HFFc6 (cell line): ENCODE measurements at places on chromosomes 3 and 15.

- peak; percentile 47 for DNase-seq
These were observed 28.3 kb upstream of the CRYBG3 start for GRCh38 chr3:97793420-97794019.

DNA sequence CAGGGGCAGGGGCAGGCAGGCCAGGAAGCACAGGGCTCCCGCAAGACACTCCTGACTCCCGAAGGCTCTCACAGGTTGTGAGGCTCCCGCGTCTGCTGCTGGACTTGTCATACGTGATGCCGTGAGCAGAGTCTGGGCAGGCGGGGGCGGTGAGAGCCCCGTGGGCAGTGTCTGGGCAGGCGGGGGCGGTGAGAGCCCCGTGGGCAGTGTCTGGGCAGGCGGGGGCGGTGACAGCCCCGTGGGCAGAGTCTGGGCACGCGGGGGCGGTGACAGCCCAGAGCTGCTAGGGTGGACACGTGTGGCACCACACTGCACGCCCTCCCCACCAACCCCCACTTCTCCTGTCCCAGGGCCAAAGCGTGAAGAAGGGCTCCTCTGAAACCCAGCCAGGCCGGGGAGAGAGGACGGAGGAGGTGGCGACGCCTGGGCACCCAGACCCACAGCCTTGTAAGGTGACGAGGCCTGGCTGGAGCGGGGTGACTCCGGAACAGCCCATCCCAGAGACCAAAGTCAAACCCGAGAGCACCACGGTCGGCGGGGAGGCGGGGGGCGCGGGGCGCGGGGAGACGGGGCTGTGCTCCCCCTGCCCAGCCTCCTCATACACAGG lies 35.0 kb downstream of the TNK2 start:
- DNase-seq = no peak

GRCh38 chr3:187243933-187244524 lies 46.7 kb downstream of the RTP1 start:
- no peak for DNase-seq

GRCh38 chr15:52649686-52650085 lies 29.5 kb downstream of the ATOSA start:
- DNase-seq = no peak

GRCh38 chr3:70615286-70615685 lies 302.8 kb upstream of the MDFIC2 start:
- no peak for DNase-seq

- DNase-seq = no peak
These were observed 56.3 kb downstream of the CDIN1 start for GRCh38 chr15:36635681-36636080.

DNA sequence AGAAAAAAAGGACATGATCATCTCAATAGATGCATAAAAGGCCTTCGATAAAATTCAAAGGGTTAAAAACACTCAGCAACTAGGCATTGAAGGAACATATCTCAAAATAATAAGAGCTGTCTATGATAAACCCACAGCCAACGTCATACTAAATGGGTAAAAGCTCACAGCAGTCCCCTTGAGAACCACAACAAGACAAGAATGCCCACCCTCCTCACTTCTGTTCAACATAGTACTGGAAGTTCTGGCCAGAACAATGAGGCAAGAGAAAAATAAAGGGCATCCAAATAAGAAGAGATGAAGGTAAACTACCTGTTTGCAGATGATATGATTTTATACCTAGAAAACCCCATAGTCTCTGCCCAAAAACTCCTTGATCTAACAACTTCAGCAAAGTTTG lies 619.7 kb upstream of the LMCD1 start:
- DNase-seq = no peak

- DNase-seq = peak; percentile 88
These were observed 42.2 kb downstream of the BHLHE40 start for GRCh38 chr3:5021116-5022092.

DNA sequence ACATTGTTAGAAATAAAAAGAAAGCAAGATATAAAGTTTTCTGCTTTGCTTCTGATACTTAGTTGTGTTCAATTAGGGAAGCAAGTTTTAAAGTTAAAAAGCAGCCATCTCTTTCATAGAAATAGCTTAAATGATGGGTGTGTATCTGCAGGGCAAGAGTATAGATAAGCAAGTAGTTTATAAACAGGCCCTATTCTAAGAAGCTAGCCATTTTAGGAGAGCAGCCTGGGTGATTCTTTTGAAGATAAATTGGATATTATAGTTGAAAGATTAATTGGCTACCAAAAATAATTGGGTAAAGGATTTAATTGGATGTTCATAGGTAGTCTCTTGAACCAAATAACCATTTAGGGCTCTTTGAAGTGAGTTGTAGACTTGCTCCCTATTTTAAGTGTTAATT lies 5.6 kb downstream of the EIF3J start:
- DNase-seq = no peak

GRCh38 chr15:31005660-31006059 lies 14.2 kb upstream of the MTMR10 start:
- no peak for DNase-seq

DNA sequence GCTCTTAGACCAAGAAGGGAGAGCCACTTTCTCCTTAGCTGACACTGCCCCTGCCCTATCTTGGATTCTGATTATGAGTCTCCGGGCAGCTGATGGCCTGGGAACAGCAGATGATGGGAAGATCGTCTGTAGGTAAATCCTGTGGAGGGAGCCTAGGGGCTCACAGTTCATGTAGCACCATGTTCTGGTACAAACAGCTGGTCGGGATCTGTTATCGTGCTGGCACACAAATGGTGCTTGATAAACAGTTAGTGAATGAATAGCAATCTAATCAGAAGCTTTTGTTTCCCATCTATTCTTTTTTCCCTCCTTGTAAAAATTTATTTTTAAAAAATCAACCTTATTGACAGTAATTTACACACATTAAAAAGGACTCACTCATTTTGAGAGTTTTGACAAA lies 26.8 kb downstream of the CDCP1 start:
- no peak for DNase-seq

DNA sequence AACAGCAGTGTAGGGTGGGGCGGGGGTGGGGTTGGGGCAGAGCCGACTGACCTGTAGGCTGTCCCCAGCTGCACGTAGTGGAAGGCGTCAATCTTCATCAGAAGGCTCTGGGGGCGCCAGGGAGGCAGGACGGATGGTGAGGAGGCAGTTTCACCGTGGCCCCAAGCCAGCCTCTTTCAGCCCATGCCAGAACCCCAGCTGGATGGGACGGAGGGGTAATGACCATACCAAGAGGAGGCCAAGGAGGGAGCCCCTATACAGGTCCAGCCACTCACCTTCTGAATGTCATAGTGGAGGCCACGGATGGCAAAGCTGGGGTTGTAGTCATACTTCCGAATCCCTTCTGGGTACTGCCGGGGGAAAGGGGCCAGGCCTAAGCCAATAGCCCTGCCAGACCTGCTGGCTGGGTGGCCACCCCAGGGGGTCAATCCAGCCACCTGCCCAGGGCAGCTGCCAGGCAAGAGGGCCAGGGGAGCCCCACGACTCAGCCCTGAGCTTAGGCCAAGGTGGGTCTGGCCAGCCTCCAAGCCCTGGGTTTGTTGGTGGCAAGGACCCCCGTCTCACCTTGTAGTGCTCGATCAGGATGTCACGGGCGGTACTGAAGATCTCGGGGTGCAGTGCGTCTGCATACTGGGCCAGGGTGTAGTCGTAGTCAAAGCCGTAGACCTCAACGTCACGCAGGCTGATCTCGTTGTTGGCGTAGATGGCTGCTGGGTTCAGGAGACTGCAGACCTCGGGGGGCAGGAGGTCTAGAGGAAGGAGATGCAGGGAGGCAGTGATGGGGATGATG lies 4.9 kb downstream of the NT5DC2 start:
- DNase-seq = no peak

- no peak for DNase-seq
These were observed 25.3 kb downstream of the CAPN3 start for GRCh38 chr15:42384597-42384996.

DNA sequence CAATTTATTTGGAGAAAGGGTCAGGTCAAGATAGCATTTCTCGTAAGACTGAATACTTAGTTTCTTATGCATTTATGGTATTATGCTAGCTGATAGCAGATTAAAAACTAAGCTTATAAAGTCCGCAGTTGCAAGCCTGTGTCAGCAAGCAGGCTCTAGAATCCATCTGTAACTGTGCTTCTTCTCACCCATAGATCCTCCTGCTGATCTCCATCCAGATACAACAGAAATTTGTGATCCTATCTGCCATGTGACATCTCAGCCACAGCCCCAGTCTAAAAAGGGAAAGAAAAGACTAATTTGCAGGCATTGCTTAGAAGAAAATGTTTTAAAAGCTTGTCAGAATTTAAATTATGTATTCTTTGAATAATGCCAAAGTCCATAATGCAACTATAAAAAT lies 265.4 kb upstream of the CCDC54 start:
- DNase-seq = no peak

- DNase-seq = no peak
These were observed 134.0 kb downstream of the IL5RA start for GRCh38 chr3:2976212-2976611.

- no peak for DNase-seq
These were observed 544 bp upstream of the TIMMDC1 start for GRCh38 chr3:119497820-119498185.

DNA sequence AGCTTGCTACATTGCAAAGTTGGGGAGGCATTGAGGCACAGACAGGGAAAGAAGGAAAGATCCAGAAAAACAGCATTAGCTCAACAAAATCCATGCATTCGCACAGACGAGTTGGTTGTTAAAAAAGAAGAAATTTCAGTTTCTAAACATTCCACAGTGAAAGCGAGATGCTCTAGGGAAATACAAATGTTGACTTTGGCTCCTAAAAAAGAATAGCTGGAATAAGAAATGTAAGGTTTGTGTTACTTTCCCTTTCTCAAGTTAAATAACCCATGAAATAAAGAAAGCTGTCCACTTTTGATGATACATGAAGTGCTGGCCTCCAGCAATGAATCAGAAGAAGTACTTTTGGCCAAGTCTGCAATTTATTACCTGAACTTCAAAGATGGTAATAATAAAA lies 465.1 kb downstream of the ERC2 start:
- DNase-seq = no peak

GRCh38 chr3:154904328-154904727 lies 175.8 kb upstream of the MME start:
- DNase-seq = peak; percentile 33

- DNase-seq = no peak
These were observed 1.4 kb downstream of the PAQR5 start for GRCh38 chr15:69299943-69300588.

- DNase-seq = peak; percentile 76
These were observed 40.1 kb downstream of the VGLL4 start for GRCh38 chr3:11603628-11604027.

- no peak for DNase-seq
These were observed 36.7 kb downstream of the CMTM7 start for GRCh38 chr3:32428092-32429068.

DNA sequence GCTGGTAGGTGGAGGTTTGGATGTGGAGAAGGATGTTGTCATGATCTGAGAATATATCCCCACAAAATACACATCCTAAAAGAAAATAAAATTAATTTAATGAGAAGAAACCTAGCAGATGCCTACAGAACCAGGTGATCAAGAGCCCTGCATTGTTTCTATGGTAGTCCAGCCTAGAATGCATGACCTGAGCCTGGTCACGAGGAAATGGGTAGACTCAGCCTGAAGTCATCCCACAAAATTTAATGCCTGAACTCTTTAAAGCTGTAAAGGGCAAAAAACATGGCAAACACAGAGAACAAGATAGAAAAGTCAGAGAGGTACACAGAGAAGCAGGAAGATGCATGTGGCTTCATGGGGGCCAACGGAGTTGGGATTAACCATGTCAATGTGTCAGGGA lies 36.0 kb downstream of the LDHAL6B start:
- no peak for DNase-seq

DNA sequence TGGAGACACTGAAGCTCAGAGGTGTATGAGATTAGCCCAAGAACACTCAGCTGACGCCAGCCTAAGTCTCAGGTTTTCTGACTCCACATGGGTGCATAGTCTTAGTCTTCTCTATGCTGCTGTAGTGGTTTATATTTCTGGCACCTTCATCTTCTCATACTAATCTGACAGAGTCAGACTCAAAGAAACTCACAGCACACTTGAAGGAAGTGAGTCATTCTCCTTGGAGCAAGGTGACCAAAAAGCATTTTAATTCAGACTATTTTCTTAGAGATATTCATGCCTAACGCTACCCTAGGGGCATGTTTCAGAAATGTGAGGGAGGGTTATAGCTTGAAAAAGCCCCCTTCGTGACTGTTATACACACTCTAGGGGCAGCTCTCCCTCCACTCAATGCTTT lies 775.3 kb upstream of the ARPP21 start:
- DNase-seq = no peak

DNA sequence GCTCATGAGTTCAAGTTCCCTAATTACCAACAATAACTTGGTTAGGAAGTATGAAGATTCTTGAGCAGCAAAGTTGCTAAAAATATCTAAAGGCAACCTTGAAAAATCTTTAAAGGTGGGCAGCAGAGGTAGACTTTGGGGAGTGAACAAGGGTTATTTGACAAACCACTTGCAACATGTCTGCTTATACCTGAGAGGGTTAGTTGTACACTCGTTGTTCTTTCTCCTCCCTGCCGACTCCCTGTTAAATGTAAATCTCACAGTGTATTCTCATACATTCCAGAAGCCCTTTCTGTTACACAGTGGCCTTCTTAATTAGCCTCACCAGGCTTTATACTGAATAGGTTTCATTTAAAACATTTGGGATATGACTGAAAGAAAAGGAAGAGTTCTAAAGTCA lies 121.7 kb downstream of the ARNT2 start:
- no peak for DNase-seq

- peak; percentile 13 for DNase-seq
These were observed 2.7 kb upstream of the LMAN1L start for GRCh38 chr15:74809956-74810355.

DNA sequence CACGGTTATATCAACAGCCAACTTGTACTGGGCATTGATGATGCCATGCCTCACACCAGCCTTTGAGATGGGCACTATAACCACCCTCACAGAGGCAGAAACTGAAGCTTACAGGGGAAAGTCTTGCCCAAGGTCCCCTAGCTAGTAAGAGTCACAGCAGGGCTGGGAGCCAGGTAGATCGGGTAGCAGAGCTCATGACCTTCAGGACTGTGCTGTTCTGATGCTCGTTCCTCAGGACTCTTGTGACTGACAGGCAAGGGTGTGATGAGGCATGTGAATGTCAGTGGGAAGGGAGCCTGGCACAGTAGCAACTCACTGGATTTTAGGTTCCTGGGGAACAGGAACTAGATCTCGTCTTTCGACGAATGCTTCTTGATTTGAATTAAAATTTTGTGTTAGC lies 65.7 kb downstream of the RLBP1 start:
- DNase-seq = no peak

DNA sequence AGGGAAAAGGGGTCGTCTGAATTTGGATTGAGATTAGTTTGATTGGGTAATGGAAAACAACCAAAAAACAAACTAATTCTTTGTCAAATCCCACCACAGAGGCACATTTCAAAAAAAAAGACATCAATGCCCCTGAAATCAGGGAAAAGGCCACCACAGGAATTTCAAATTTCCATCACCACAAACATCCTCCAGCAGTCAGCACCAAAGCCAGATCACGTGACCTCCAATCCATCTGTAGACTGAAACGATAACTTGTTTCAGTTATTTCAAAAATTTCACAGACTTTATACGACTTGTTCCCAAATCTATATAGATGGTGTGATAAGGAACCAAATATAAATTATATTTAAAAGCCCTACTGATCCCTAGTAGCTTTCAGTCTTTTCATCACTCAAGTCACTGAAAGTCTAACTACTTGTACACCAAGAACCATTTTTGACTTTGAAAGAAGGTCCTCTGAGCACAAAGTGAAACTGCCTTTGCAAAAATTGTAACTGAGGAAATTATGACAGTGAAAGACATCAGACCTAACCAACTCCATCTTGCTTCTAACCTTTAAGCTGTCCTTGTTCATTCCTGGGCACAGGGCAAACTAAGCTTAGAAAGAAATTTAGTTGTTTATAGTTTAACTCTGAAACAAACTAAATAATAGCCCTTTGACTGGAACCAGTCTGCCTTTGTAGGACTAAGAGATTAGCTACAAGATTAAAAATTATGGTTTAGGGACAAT lies 48.1 kb upstream of the PLCL2 start:
- DNase-seq = no peak
